ENCODE measurements at places on chromosomes 12 and 14. TPM values are rescaled to one million over a fixed set of nuclear protein-coding genes. Genes with fewer than 3 reads are reported as not detected.
A peak's percentile ranks its signal among the peaks of the same experiment; 100 is the strongest.

GRCh38 chr14:70842851-70843462, 33.6 kb upstream of the MAP3K9 start:
- DNase-seq: no peak

DNA sequence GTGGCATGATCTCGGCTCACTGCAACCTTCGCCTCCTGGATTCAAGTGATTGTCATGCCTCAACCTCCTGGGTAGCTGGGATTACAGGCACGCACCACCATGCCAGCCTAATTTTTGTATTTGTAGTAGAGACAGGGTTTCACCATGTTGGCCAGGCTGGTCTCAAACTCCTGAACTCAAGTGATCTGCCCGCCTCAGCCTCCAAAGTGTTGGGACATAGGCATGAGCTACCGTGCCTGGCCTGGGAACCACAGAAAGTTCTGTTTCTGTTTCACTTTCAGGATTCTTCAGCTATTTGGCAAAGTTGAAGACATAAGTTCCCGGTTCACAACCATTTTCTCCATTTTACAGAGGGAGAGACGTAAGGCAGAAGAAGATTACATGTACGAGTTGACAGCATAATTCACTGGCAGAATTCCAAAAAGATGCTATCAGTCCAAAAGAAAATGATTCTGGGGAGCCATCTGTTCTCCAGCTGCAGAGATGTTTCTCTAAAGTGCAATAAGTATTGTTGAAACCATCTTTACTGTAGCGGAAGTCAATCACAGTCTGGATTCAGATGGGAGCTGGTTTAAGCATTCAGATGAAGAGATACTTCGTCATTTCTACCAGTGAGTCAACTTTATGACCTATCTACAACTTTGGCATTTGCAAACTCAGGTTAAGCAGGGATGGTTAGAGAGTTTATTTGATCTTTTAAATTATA, 8.1 kb upstream of the RNF34 start:
- DNase-seq: no peak

GRCh38 chr12:127503246-127503645, 763.7 kb upstream of the TMEM132C start:
- DNase-seq: no peak

- DNase-seq: no peak
These were observed 62.2 kb upstream of the KICS2 start for GRCh38 chr12:64284256-64284655.

DNA sequence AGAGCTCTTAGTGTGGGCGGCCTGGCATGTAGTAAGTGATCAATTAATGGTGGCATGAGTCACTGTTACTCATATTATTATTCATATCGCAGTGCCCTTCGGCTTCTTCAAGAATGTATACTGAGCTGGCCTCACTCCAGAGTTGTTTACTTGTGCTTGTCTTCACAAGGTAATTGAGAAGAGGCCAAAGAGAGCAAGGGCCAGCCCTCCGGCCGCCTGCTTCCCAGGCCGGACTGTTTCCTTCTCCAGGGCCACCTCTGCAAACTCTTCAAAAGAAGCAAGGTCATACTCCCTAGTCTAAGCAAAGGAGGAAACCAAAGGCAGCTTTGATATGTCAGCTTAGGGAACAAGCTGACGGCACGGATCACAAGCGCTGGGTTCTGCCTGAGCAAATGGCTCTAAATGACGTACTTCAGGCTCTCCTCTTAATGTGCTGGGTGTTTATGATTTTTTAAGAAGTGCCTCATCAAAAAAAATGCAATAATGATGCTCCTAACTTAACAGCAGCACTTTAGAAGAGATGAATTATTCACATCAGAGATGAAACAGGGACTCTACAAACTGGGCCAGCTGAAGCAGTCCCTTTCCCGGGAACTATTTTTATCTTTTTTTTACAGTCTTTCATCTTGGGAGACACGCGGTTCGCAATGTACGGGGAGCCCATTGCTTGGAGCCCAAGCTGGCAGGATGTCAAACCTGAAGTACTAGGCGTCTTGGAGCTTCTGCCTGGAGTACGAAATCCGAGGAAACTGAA, 65.6 kb upstream of the DLK1 start:
- DNase-seq: peak; percentile 60

- no peak for DNase-seq
These were observed 651.5 kb downstream of the FSCB start for GRCh38 chr14:43855556-43855955.

GRCh38 chr12:123363390-123363739, 1.3 kb downstream of the SBNO1 start:
- no peak for DNase-seq

DNA sequence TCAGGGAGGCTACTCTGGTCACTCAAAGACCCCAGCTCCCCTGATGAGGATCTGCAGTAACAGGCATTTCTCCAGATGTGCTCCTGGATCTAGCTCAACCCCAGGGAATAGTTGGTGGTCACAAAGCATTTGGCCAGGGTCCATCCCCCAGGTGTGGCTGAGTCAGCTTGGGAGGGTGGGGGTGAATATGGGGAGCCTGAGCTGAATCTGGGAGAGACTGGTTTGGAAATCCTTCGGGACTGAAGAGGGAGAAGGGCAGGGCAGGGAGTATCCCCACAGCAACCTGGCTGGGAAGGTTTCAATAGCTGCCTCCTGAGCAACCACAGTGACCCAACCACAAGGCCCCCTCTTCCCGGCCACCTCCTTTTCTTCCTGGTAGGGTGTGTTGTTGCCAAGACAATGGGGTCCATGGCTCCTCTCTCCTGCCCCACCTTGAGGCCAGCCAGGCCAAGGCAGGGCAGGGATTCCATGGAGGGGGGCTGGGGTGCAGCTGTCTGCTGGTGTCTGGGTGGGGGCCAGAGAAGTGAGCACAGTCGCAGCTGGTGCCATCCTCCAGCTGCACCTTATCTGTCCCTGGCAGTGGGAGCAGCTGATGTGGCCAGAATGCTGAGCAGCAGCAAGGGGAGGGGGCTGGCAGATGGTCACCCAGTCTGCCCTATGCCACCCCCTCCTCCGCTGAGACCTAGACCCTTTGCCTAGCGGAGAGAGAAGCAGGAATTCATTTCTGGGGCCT, 5.5 kb downstream of the ASIC1 start:
- peak; percentile 38 for DNase-seq

- DNase-seq: no peak
These were observed 23.2 kb downstream of the PXN start for GRCh38 chr12:120242275-120242799.

DNA sequence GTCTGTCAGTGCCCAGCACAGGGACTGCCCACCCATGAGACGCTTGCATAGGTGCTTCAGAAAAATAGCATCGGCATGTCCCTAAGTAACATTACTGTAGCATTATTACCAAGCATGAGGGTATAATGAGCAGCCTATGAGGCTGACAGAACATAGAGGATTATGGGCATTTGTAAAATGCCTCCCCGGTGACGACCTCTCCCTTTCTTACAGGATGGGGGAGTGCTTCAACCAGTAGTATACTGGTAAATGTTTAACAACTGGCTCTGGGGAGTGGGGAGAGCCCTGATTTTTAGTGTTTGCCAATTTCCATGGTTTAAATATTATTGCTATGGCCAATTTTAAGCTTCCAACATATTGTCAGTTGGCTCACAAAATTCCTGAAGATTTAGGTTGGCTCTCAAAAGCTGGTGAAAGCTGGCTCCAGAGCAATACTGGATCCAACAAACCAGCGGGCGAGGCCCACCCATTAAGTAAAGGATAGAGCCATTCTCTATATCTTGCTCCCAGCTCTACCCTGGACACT, 104.5 kb downstream of the ETNK1 start:
- DNase-seq: no peak

GRCh38 chr12:10197879-10198278, 14.8 kb upstream of the GABARAPL1 start:
- no peak for DNase-seq

- no peak for DNase-seq
These were observed 33.7 kb upstream of the CCNT1 start for GRCh38 chr12:48750215-48750614.

DNA sequence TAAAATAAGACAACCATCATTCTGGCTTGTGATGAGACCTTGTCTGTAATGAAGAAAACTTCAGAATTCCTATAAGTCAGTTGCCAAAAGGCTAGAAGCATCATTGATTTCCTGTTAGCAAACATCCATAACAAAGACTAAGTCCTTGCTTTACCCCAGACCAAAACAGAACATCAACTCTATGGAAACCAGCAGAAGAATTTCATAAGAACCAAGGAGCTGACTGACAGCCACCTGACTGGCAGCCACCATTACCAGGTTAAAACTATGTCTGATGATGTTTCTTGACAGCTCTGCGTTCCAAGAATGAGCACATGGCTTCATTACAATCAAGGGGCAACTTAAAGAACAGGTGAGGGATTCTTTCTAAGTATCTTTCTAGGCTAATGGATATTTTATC, 29.3 kb downstream of the HECTD4 start:
- no peak for DNase-seq

GRCh38 chr12:111270239-111270638, 98.7 kb downstream of the PHETA1 start:
- DNase-seq: no peak

DNA sequence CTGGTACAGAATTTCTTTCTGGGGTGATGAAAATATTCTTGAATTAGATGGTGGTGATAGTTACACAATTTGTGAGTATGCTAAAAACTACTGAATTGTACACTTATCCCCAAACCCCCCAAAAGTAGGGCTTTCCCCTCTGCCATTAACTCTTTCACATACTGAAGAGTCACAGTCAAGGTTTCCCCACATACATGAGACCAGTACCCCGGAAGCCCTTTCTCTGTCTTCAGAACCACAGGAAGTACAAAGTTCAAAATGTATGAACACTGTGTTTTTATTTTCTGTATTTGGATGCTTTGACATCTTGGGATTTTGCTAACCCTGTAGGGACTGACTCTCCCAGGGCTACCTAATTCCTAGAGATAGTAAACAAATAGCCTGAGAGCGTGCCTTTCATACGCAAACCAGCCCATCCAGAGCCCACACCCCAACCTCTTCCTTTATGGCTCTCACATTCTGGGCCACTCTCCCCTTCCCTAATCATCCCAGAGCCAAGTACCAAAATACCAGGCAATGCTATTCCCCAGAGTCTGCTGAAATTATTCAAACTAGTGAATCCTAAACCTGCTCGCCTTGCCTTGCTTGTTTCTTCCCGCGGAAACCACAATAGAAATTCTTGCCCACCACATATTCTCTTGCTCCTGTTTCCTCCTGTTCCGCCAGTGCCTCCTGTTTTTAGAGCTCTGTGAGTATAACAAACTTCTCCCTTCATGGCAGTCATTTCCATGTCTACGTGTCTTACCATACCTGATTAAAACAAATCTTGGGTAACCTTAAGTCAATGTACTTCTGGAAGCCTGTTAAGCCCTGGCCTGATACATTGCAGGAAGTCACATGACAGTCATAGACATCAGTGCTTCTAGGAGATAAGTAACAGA, 524.8 kb downstream of the FUT8 start:
- DNase-seq: no peak

DNA sequence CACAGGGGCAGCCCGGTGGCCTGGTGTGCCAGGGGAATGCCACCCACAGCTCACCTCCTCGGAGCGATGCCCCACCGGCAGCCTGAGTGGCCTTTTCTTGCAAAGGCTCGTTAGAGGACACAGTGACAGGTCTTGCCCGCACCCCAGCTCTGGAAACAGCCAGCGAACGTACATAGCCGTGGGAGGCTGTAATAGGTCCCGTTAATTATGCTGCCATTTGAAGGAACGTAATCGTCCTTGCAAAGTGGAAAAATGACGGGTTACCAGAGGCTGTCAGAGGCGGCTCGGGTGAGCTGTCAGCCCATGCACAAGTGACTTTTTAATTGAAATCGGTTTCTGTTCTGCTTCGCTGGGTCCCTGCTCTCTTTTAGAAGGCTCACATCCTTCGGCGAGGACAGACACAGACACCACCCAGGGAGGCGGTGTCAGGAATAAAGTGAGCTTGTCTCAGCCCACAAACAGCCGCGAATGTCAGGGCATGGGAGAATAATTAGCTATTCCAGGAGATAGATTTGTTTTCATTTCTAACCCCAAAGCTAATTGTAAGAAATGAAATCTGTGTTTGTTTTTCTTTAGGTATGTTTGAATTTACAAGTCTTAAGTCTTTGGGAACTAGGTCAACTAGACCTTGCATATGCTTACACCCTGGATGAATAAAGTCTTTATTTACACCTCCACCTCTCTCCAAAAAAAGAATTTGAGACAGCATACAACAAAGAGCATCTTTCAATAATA, 77.2 kb upstream of the RFLNA start:
- DNase-seq: no peak

GRCh38 chr12:59768031-59768430, 172.2 kb downstream of the SLC16A7 start:
- DNase-seq: no peak

Gene SERPINA10
- total RNA-seq: not detected

Gene AKAP3
- 3.0 TPM for total RNA-seq

Gene MYH6
- total RNA-seq: not detected

All from PC-9 (cell line).